GM06990 (cell line): ENCODE measurements at places on chromosomes 6 and 20.

DNA sequence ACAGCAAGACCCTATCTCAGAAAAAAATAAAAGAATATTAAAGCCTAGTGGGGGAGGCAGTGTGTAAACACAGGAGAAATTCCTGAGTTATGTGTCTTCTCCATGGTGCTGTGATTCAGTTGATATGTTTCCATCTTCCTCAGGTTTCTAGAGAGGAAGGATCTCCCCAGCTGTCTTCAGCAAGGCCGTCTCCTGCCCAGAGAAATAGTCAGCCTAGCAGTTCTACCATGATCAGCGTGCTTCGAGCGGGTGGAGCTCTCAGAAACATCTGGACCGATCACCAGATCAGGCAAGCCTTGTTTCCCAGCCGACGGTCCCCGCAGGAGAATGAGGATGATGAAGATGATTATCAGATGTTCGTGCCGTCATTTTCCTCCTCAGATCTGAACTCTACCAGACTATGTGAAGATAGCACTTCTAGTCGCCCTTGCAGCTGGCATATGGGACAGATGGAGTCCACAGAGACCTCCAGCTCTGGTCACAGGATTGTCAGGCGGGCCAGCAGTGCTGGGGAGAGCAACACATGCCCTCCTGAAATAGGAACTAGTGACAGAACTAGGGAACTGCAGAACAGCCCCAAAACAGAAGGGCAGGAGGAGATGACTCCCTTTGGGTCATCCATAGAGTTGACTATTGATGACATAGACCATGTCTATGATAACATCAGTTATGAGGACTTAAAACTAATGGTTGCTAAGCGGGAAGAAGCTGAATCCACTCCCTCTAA lies 34.9 kb upstream of the MTHFD1L start:
- DNase-seq, result no peak

DNA sequence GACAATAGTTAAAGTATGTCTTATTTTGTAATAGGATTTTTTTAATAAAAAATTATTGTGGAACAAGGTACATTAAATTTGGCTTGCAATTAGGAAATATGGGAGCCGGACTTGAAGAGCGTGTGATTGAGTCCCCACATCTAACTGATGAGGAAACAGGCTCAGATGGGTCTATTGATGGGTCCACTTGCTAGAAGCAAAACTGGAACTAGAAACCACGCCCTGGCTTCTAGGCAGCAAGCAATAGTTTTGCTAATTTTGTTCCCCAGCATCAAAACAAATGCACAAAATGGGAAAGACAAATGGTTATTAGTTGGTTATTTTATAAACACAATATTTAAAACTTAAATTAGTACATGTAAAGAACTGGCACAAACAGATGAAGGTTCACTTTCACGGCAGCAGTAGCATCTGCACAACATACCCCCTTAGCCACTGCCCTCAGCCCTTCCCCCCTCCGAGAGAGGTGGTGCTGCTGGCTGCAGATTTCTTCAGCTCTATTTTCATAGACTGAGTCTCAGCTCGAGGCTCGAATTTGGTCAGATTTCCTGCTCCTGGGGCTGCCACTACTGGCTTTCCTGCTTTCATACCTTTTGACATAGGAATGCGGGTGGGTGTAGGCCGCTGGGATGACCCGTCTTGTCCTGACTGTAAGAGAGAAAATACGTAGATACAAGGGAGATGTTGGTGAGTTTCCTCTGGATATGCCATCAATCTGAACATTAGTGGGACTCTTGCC lies 23.8 kb upstream of the TMEM30A start:
- DNase-seq, result no peak

DNA sequence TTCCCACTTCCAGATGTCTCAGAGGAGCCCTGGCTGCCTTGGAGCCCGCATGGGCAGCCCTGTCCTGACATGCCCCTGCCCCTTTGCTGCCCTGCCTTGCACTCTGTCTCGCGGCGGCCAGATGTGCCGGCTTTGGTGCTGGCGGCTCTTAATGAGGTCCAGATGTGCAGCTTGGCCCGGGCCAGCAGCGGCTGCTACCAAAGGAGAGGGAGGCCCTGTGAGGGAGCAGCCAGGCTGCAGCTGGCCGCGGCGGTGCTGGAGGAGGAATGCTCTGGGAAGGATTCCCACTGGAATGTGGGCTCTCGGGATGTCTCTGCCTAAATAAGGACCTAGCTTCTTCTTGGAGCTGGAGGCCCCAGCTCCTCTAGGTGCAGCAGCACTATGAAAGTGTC lies 72.4 kb downstream of the FGD2 start:
- no peak for DNase-seq

- no peak for DNase-seq
Observed at GRCh38 chr6:30122515-30122914, 9.6 kb upstream of the TRIM31 start.

DNA sequence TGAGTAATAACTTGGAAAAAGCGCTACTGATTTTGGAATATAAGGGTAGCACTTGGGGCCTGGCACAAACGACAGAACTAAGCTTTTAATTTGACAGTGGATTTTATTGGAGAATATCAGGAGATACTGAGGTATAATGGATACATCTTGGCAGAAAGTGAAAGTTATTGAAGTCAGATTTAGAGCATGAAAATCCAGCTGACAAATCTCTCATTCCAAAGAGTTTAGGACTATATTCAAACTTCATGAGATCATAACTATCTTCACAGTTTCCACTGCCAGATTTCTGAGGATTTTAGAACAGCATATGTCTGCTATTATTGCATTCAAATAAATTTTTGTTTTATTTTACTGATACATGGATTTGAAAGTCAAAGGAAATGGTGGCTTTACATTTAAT lies 132.3 kb upstream of the THEMIS start:
- DNase-seq, result no peak

- DNase-seq, result no peak
Observed at GRCh38 chr6:153125032-153125431, 6.0 kb downstream of the RGS17 start.

GRCh38 chr6:9554806-9555205 lies 860.1 kb downstream of the TFAP2A start:
- DNase-seq, result no peak

DNA sequence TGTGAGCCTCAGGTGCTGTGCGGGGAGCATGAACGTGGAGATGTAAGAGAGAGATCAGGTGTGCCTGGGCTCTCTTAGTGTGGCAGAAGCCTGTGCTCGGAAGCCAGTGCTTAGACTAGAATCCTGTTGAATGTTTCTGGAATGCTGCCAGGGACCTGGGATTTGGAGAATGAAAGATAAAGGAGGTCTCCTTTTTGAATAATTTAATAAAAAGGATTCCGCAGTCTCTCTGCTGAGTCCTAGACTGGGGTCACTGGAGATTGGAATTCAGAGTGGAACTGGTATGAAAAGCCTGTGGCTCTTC lies 18.8 kb upstream of the EFCAB8 start:
- DNase-seq, result no peak

GRCh38 chr6:140134224-140134623 lies 759.8 kb upstream of the CITED2 start:
- no peak for DNase-seq

DNA sequence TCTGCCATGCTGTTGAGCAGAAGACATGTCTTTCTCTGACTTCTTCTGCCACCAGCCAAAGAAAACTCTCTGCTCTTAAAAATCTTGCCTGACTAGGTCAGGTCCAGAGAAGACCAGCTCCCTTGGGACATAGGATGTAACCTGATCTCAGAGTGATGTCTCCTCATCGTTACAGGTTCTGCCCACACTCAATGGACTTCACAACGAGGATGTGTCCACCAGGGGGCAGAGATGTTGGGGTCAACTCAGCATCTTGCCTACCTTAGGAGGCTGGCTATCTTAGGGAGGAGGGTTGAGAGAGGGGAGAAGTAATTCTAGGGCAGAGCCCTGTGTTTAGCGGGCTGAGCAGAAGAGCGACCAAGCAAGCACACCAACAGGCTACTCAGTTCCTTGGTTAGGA lies 207.6 kb upstream of the CDH4 start:
- no peak for DNase-seq

DNA sequence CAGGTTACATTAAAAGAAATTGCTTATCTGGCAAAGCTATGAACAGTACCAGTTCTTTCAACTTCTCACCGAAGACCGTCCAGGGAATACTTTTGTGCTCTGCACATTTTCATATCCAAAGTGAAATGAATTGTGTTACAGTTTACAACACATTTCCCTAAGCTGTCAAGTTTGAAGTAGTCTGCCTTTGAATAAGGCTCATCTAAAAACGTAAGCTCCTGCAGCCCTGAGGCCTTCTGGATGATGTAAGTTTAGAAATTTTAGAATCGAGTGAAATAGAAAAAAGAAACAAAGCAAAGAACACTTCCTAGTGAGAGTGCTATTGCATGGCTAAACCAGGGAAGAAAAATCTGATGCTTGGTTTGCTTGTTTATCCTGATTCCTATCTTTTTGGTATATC lies 653.8 kb downstream of the MMUT start:
- no peak for DNase-seq

DNA sequence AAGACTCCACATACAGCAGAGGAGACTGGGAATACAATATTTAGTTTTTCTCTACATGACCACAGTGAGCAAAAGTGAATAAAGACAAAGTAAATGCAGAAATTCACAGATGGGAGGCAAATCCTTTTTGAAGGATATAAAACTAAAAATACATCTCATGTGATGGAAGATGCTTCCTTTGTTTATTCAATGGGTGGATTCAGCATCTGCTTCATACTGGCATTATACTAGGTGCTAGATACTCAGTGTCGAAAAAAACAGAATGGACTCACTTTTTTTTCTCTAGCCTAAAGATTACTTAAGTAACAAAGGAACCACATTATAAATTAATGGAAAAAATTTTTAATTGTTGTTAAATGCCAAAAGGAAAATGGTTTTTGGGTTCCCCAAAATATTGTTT lies 216.2 kb downstream of the TRDN start:
- DNase-seq, result no peak

- DNase-seq, result no peak
Observed at GRCh38 chr6:55557146-55557545, 21.8 kb downstream of the HMGCLL1 start.

DNA sequence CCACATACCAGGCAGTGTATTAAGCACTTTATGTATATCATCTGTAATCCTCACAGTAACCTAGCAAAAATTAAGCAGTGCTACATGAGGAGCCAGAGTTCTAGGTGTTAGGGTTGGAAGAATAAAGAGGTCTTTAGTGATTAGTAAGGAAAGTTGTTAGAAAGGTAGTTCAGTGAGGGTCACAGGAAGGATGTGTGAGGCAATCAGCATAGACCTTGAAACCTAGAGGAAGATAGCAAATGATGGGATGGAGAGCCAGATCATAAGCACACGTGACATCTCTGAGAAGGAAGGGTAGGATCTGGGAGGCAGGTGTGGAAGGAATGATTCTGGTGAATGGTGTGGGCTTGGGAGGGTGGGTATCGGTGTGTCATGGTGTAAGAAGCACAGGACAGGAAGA lies 2.2 kb downstream of the KAT14 start:
- no peak for DNase-seq

- no peak for DNase-seq
Observed at GRCh38 chr20:53856300-53857295, 213.8 kb downstream of the BCAS1 start.

DNA sequence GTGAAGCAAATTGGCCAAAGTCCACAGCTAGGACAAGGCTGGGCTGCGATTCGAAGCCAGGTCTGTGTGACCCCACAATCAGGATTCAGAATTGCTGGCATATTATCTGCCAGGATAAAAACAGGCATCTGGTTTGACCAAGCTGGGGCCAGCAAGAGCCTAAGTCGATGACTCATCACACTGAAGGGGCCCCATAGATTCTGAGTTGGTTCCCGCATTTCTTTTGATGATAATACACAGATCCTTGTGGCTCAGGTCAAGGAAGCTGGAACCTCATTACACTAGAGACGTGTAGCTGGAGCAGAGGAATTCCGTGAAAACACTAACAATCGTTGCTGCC lies 6.5 kb downstream of the KCNB1 start:
- no peak for DNase-seq

- no peak for DNase-seq
Observed at GRCh38 chr6:145839653-145840052, 25.1 kb upstream of the FBXO30 start.

- DNase-seq, result no peak
Observed at GRCh38 chr6:42257063-42257462, 39.4 kb upstream of the MRPS10 start.

DNA sequence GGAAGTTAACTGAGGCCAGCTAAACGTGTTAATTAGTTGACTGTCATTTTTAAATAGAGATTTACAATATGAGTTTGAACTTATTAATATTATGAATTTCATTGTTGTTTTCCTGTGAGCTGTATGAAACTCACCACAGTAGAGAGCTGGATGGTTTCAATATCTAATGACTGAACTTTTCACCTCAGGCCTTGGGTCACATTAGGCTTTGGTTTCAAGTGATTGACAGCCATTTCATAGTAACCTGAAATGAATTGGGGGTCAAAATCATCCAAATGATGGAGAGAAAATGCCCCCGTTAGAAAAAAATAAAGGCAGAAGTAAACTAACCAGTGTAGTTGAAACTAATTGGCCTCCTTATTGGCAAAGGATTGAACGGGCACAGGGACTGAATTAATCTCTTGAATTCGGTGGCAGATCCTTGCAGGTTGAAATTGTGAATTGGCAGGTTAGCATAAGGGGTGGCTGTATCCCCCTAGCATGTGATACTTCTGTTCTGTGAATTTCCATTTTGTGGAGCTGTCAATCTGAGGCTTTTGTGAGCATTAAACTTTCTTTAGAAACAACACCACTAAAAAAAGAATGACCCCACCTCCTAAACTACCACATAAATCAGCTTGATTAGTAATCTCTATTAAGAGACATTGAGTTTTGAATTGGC lies 155.1 kb upstream of the MMS22L start:
- no peak for DNase-seq

GRCh38 chr6:25482996-25483395 lies 169.0 kb upstream of the SCGN start:
- DNase-seq, result no peak

DNA sequence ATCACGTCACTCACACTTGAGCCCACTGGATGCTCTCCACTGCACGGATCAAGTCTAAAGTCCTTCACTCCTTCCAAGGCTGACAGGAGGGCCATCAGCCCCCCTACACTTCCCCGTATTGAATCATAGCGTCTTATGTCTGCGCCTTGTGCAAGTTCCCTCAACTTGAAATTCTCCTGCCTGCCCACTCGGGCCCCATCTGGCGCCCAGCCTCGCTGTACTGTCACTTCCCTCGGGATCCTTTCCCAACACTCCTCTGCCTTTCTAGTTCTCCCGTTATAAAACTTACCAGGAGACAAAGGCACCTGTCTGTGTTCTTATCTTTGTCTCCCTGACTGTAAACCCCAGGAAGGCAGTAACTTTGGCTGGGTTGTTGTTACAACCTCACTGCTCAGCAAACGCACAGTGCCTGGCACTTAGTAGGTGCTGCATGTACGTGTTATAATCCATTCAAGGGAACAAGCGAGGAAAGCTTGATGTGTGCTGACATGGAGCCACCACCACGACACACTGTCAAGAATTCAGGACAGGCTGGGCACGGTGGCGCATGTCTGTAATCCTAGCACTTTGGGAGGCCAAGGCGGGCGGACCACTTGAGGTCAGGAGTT lies 33.8 kb upstream of the ZFAND3 start:
- no peak for DNase-seq

DNA sequence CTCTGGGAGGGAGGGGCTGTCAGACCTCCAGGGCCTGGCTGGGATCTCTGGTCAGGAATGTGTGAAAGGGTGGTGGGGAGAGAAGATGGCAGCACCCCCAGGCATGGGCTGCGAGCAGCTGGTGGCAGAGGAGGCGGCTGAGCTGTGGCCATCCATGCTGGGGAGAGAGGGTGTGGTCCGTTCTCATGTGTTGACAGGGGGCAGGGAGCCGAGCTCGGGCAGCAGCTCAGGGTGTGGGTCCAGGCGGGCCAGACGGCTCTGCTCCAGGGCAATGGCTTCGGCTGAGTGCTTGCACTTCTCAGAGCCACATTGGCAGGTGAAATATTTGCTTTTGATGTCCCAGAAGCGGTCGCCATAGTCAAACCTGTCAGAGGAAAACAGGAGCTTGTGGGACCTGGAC lies 1.1 kb upstream of the SLC44A4 start:
- DNase-seq, result no peak
